ENCODE measurements at places on chromosomes 1 and 21.

DNA sequence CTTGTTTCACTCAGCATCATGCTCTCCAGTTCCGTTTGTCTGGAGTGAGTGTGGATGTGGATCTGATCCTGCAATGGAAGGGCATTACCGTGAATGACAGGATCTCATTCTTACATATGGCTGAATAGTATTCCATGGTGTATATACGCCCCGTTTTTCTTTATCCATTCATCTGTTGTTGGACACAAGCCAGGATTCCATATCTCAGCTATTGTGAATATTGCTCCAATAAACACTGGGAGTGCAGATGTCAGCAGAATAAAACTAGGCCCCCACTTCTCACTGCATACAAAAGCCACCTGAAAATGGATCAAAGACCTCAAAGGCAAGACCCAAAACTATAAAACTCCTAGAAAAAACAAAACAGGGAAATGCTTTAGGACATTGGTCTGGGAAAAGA lies 120.3 kb upstream of the TMPRSS2 start:
- ATAC-seq = no peak

DNA sequence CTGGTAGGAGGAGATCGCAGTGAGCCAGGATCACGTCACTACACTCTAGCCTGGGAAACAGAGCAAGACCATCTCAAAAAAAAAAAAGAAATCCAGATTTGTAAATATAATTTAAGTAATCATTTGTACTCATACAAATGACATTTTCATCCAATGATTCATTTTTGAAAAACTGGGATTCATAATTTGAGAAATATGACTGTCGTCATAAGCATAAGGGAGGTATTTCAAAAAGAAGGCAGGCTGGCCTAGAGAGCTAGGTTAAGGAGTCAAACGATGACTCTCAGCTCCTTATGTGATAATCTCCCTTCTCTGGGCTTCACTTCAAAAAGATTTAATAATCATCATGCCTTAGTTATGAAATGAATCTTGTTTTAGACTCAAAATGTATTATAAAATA lies 2.3 kb downstream of the GART start:
- ATAC-seq = no peak

- peak; percentile 66 for ATAC-seq
Measured at GRCh38 chr1:39900662-39901463, 854 bp downstream of the MYCL start.

- ATAC-seq = no peak
Measured at GRCh38 chr1:17188889-17189631, 15.9 kb upstream of the PADI1 start.

DNA sequence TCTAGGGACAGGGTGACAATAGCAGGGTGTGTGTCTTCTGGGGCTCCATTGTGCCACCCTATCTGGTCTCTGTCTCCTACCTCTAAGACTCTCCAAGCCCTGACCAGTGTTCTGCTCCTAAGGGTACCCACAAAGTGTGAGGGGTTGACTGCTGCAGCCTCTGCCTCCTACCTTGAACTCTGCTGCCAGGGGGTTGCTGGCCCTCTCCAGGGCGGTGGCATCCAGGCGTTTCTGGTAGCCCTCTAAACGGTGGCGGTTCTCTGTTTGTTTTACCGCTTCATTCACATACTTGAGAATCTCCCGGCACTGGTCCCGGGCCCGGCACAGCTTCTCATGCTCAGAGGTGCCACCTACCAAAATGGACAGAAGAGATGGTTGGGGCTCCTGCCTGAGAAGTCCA lies 24.4 kb downstream of the LRRC71 start:
- ATAC-seq = no peak

- ATAC-seq = peak; percentile 98
Measured at GRCh38 chr1:207404849-207405525, 49.1 kb upstream of the CR2 start.

DNA sequence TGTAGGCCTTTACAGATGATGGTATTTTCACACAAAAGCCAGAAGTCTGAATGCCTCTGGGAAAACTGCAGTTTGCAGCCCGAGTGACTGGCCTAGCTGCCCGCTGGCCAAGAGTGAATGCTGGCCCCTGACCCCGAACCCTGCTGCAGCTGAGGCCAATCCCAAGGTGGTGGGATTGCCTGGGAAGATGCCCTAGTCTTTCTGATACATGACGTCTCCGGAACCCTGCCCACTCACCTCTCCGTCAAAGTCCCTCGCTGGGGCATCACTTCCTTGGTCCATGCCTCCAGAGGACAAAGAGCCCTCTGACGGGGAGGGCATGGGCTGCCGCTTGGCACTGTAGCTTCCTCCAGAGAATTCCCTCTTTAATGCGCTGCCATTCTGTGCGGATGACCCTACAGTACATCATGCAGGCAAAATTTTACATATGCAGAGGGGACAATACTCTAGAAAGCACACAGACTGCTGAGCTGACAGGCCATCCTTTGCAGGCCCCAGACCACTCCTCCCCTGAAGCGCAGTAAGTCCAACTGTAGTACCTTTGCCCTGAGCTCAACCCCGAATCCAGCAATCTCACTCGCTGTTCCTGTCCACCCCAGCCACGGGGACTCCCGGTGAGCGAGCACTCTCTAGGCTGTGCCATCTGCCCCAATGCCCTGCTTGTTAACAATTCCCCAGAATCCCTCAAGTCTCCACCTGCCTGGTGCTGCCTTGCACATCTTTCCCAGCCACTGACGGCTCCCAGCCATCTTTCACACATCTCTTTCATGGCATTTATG lies 54.7 kb downstream of the COQ8A start:
- peak; percentile 17 for ATAC-seq

DNA sequence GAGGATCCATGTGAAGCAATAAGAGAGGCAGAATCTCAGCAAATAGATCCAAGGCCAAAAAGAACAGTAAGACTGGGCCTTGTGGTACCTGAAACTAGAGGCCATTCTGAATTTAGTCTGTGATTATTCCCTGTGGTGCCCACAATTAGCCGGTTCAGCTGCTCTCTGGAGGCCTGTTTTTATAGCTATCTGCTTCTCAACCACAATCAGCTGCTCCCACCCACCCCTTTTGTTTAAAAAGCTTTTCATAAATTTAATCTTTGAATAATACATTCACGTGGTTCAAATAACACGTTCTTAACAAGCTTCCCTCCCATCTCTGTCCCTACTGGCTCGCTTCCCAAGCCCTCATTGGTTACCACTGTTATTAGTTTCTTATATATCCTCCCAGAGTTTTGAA lies 18.0 kb downstream of the UBE2T start:
- ATAC-seq = no peak

- no peak for ATAC-seq
Measured at GRCh38 chr1:43549921-43550597, 19.4 kb downstream of the PTPRF start.

- ATAC-seq = no peak
Measured at GRCh38 chr21:35504277-35504676, 455.2 kb upstream of the RUNX1 start.

DNA sequence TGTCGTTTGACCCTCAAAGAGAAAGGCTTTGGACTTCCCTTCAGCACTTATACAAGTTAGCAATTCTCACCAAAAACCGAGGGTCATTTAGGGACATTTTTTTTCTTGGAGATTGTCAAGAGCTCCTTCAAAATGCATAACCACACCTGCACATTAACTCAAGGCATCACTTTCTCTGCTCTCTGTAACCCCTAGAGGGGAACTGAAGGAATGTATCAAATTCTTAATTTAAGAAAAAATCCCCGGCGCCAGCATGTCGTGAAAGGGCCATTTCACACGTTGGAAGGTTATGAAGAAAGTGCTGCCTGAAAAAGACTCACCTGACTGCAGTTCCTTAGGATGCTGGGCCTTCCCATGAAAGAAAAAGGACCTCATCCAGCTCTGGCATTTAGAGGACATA lies 131.6 kb upstream of the ZC3H12A start:
- ATAC-seq = no peak

DNA sequence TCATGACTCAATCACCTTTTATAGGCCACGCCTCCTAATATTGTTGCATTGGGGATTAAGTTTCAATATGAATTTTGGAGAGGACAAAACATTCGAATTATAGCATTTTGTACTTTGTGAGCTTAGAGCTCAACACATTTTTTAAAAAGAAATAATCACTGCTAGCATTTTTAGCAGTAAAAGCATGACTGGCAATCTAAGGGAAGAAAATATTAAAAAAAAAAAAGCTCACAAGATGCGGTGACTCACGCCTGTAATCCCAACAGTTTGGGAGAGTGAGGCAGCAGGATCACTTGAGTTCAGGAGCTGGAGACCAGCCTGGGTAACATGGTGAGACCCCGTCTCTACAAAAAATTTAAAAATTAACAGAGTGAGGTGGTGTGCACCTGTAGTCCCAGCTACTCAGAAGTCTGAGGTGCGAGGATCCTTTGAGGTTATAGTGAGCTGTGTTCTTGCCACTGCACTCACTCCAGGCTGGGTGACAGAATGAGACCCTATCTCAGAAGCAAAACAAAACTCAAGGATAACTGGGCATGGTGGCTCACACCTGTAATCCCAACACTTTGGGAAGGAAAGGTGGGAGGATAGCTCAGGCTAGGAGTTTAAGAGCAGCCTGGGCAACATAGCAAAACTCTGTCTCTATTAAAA lies 28.8 kb upstream of the DIPK1A start:
- ATAC-seq = no peak

DNA sequence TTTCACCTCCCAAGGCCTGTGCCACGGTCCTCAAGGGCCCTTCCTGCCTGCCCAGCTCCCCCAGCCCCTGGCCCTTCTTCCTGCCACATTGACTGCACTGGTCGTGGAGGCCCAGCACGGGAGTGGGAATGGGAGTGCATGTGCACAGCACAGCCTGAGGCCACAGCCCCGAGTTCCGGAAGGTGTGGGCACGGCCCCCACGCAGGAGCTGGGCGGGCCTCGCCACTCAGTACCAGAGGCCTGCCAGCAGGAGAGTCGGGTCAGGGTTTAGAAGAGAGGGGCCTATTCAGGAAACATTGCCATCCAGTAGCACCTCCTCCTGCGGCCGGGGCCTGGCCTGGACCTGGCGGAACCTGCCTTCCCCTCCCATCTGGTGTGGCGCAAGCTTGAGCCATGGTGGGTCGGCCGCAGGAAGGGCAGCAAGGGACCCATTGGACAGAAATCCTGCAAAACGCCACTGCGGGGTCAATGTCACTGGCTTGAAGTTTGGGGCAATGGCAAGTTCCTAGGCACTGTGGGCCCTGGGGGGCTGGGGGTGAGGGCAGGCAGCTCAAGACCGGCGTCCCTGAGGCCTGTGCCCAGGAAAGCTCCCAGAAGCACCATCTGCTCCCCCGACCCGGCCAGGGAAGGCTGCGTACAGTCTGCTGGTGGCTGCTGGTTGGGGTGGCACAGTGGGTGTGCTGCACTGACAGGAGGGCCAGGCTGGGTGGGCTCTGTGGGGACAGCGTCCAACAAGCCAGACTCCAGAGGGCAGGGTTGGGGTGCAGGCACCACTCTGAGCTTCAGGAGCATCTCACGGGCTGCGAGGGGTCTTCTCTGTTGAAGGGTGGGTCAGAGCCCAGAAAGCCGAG lies 1.8 kb upstream of the TMEM52 start:
- no peak for ATAC-seq

- ATAC-seq = peak; percentile 92
Measured at GRCh38 chr21:27275294-27275927, 308.5 kb upstream of the ADAMTS5 start.

- ATAC-seq = no peak
Measured at GRCh38 chr1:55231745-55232144, 16.6 kb upstream of the USP24 start.

DNA sequence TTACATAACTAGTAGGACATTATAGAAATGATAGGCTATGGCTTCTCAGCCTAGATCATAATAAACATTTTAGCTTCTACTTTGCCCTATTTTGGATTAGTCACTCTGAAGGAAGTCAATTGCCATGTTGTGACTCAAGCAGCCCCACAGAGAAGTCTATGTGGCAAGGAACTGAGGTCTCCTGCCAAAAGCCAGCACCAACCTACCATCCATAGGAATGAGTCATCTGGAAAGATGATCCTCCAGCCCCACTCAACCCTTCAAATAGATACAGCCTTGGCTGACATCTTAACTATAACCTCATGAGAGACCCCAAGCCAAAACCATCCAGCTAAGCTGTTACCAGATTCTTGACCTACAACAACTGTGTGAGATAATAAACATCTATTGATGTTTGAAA lies 76.3 kb upstream of the BEND5 start:
- peak; percentile 90 for ATAC-seq

GRCh38 chr1:54007613-54008012 lies 10.4 kb downstream of the LDLRAD1 start:
- no peak for ATAC-seq

DNA sequence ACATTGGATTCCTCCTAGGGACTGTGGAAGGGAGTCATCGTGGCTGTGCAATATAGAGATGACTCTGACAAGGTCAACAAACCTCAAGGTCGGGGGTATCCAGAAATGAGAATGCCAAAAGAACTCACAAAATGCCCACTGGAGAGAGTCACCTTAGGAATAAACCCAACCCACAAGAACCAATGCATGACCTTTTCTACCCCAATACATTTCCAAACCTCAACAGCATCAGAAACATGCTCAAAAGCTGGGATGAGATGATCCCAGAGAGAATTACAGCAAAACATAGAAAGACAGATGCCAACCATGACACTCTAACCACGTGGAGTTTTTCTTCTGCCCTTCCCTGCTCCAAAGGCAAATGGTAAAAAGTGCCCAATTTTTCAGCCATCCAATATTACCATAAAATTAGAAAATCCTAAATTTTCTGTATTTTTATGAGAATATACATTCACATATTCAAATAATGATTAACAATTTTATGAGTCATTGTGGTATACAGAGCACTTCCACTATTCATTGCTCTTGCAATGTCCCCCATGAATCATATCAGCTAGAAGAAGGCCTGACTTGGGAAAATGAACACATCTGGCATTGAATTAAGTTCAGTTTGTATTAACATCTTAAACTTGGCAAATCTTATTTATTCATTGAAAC lies 88.2 kb upstream of the PALMD start:
- peak; percentile 75 for ATAC-seq

GRCh38 chr1:910311-910880 lies 13.3 kb upstream of the SAMD11 start:
- peak; percentile 5 for ATAC-seq

- ATAC-seq = peak; percentile 47
Measured at GRCh38 chr1:36156329-36157114, 562 bp downstream of the MAP7D1 start.

DNA sequence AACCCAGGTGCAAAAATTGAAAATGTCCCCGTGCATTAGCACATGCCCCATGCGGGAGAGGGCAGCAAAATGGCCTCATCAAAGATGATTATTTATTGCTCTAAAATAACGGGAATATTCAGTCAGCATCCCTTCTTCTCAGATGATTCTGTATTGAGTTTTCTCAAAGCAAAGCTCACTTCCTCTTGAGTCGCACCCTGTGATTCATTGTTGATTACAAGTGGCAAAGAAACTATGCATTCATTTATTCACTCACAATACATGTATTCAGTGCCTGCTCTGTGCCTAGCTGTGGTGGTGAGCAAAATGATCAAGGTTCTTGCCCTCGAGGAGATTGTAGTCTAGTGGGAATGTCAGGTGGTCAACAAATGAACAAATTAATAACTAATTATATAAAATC lies 226.0 kb upstream of the KAZN start:
- ATAC-seq = no peak

DNA sequence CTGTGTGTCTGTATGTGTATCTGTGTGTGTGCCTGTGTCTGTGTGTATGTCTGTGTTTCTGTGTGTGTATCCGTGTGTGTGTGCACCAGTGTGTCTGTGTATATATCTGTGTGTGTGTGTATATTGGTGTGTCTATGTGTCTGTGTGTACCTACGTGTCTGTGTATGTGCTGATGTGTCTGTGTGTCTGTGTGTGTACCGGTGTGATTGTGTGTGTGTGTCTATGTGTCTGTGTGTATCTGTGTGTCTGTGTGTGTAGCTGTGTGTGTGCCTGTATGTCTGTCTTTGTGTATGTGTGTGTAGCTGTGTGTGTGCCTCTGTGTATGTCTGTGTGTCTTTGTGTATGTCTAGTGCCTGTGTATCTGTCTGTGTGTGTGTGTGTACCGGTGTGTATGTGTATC lies 32.0 kb downstream of the CAMK2N1 start:
- no peak for ATAC-seq
